ENCODE measurements at places on chromosomes 16 and 17.

- no peak for DNase-seq
Observed at GRCh38 chr17:75084039-75084660, 3.6 kb upstream of the SLC16A5 start.

- DNase-seq: no peak
Observed at GRCh38 chr17:49247944-49248343, 17.4 kb upstream of the PHOSPHO1 start.

- DNase-seq: no peak
Observed at GRCh38 chr17:14125518-14126137, 56.3 kb downstream of the COX10 start.

GRCh38 chr16:3047387-3047720 lies 993 bp downstream of the MMP25 start:
- DNase-seq: no peak

GRCh38 chr17:79280866-79281572 lies 206.4 kb downstream of the ENGASE start:
- no peak for DNase-seq

DNA sequence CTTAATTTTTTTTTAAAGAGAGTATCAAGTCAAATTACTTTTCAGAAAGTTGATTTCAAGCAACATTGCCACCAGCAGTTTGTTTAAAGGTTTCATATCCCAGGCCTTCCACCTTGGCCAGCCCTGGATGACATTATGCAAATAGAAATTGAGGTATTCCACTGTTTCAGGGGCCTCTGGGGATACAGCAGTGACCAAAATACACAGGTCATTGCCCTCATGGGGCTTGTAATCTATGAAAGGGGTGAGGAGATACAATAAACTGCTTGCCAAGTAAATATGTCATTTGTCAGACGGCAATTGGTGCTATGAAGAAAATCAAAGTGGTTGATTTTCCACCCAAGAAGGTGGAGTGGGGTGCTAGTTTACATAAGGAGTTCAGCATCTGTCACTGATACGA lies 37.8 kb upstream of the TMC5 start:
- no peak for DNase-seq

DNA sequence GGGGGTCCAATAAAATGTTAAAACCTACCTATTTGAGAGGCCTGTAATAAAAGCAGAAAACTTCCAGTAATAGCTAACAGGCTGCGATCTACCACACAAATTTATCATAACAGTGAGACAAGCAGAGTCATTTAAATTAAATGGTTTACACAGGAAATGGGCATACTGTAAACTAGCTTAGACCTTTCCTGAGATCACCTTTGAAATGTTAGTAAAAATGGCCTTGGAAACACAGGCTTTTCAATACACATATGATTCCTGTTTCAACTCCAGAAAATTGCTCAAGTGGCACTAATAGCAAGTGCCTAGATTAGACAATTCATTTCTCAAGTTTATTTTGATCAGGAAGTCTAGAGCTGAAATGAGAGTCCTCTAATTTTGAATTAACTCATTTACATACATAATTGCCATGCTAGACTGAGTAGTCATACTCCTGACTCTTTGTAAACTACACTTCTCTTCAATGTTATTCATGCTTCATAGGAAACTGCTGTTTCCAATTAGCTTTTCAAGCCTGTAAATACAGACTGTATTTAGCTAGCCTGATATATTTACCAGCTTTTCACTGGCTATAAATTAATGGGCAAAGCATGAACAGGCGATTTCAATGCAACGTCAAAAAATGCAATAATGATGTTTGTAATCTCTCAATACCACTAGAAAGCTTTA lies 43.3 kb downstream of the PARN start:
- DNase-seq: no peak

DNA sequence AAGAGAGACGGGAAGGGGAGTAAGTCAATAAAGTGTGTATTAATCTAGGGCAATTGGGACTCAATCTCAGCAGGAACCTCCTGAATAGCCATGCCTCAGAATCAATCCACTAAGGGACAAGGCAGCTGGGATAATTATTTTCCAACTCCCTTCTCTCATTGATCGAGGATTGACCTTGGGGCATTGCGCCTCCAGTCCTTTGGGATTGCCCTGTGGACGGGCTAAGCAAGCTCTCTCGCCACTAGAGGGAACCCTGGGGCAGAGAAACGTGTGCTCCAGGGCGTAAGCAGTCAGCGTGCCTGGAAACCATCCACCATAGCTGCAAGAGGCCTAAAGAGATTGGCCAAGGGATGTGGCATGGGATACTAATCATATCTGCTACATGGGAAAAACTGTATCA lies 53.9 kb upstream of the ERCC4 start:
- peak; percentile 46 for DNase-seq

DNA sequence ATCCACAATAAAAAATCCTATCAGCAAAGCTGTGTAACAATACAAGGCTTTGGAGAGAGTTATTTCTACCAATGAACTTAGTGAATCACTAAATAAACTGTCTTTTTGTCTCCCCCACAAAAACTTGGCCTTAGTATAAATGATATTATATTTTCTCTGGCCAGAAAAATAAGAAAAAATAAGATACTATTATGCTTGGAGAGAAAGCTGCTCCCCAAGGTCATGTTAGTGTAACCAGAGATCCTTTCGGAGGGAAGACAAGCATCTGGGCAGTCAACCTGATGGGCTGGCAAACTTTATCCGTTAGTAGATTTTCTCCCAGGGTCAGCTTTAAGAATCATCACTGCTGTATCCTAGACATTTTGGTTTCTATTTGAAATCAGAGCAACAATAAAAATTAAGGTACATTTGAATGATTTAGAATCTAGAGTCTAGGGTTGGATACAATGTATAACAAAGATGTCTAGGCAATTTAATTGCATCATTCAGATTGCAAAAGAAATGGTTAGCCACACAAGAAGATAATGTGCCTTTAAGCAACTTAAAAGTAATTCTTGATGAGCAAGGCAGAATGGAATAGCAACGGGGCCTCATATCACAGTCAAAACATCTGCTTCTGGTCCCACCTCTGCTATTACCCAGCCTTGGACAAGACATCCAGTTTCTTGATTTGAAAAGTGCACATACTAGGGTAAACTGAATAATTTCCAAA lies 280.4 kb downstream of the SLC39A11 start:
- DNase-seq: no peak

- DNase-seq: no peak
Observed at GRCh38 chr17:44763170-44763569, 4.4 kb downstream of the ADAM11 start.

DNA sequence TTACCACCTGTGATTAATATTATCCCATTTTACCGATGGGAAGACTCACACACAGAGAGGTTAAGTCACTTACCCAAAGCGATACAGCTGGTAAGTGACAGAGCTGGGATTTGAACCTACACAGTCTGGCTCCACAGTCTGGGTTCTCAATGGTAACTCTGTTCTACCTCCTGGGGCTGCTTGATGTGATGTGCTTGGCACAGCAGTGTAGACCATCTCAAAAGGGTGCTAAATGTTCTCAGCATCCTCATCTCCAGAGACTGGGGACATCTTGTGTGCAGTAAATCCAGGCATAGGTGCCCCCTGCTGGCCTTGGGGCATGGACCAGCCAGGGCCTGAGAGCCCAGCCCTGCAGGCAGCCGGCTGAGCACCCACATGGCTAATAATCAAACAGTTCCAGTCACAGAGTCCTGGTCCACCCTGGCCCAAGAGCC lies 15.4 kb upstream of the KATNB1 start:
- DNase-seq: peak; percentile 47

- DNase-seq: no peak
Observed at GRCh38 chr17:76581515-76581914, 4.1 kb downstream of the ST6GALNAC2 start.

DNA sequence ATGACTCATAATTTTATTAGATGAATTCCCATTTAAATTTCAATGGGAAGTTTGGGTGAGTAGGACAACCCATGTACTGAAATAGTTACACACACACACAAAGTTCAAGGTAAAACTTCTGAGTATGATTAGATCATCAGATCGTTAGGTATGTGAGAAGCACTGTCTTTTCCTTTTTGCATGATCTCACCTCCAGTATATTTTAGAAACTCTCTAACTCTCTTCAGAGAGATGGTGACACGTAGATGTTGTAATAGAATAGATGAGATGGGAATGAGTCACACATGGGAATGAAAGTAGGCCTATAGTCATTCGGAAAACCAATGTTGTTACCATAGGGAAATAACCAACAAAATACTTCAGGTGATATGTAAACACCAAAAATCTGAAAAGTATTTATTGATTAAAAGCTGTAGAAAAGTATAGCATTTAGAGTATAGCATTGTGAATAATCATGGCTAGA lies 22.2 kb downstream of the KRT23 start:
- DNase-seq: peak; percentile 59

All from H54 (cell line).